ENCODE measurements at places on chromosomes 3 and 15. TPM values are rescaled to one million over a fixed set of nuclear protein-coding genes. Genes with fewer than 3 reads are reported as not detected.

Gene NEK10
- 2.4 TPM for total RNA-seq

Gene GMPPB
- 15.9 TPM for total RNA-seq

DNA sequence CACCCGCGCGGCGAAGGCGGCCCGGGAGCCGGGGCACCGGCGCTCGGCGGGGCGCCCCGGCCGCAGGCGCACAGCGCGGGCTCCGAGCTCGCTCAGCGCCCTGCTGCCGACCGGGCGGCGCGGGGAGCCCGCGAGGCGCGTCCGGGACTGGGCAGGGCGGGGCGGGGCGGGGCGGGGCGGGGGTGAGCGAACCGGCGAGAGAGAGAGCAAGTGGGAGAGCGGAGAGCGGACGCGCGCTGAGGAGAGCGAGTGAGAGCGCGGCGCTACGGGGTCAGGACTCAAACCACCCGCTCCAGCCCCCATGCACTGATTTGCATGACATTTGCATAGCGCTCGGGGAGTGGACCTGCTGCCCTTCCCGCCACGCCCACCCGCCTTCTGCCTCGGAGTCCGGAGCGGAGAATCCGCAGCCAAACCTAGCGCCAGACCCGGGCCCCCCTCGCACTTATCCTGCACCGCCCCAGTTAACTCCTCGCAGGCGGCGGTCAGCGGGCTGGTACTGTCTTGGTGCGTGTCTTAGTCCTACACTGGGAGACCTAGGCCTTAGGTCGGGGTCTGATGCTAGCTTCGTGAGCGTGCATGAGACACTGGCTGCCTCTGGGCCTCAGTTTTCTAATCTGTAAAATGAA is at the start of gene MYLK:
Gene MYLK (minus strand): TSS at position 130 of the 629 bp plus-strand sequence. CDS start 90,491 bp downstream, outside the sequence.
- H3K27ac ChIP-seq: no peak within 1 kb of the TSS
- H3K36me3 ChIP-seq: no peaks in the 10 kb centered on the region
- H3K4me3 ChIP-seq: peak within 1 kb of the TSS; percentile 51
- H3K27me3 ChIP-seq: peaks cover 24% of the 10 kb centered on the region

- peaks cover 46% of the 10 kb centered on the region for H3K27me3 ChIP-seq
- H3K4me3 ChIP-seq: no peak overlapping the region
- no peak for DNase-seq
- H3K36me3 ChIP-seq: no peaks in the 10 kb centered on the region
- H3K27ac ChIP-seq: no peak overlapping the region
Measured at GRCh38 chr15:34799149-34800101, 4.1 kb upstream of the ACTC1 start.

DNA sequence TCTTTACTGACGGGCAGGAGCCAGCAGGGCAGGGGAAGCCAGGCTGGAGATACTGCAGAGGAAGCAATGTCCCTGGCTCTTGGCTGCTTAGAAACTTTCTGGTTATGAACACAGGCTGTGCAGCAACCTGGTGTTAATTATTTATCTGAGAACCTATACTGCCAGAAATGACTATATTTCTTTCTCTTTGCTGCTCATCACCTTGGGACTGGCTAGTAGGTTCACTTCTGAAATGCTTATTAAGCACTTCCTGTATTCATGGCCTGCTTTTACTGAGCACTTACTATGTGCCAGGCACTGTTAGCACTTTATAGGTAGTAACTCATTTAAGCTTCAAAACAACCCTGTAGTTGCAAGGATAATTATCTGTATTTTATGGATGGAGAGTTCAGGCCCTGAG is 57.6 kb downstream of the RAB11A start:
- H3K27me3 ChIP-seq: no peaks in the 10 kb centered on the region
- DNase-seq: no peak
- no peaks in the 10 kb centered on the region for H3K36me3 ChIP-seq

All from suprapubic skin (tissue), 4 donors.